Left forelimb (tissue), 1 donor: ENCODE measurements at places on chromosomes 13 and 19.

- no peak for DNase-seq
Observed at GRCh38 chr19:1357531-1358109, 26.1 kb upstream of the NDUFS7 start.

- DNase-seq = no peak
Observed at GRCh38 chr13:77184455-77184854, 142.4 kb downstream of the MYCBP2 start.

DNA sequence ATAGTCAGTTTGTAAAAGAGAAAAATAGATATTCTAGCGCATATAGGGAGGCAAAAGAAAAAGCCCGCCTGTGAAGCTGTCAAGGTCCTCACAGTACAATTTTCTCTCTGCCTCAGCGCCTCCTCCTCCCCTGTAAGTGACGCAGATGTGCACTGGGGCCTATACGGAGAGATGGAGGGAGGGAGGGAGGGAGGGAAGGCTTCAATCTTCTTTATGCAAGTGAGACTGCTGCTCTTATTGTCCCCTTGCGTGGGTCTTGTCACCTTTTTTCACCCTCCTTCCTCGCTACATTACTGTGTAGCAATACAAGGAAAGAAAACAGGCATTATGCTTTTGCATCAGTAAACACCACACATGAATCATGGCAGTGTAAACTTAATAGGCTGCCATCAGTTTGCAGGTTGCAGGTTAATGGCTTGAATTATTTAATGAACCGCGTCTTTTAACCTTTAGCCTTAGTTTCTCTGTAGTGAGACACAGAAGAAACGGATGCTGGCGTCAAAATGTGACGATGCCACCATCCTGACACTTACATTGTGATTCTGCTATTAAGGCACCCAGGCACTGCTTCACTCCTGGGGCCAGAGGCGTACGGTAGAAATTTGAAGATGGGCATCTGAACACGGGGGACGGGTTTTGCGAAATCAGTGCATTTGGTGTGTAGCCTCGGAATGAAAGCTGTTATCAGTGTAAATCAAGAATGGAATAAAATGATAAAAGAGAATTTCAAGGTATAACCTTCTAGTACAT lies at the start of gene KLHL1:
Gene KLHL1 (minus strand): TSS at position 97 of the 750 bp plus-strand sequence. CDS start 753 bp downstream, outside the sequence.
- DNase-seq = no peak

DNA sequence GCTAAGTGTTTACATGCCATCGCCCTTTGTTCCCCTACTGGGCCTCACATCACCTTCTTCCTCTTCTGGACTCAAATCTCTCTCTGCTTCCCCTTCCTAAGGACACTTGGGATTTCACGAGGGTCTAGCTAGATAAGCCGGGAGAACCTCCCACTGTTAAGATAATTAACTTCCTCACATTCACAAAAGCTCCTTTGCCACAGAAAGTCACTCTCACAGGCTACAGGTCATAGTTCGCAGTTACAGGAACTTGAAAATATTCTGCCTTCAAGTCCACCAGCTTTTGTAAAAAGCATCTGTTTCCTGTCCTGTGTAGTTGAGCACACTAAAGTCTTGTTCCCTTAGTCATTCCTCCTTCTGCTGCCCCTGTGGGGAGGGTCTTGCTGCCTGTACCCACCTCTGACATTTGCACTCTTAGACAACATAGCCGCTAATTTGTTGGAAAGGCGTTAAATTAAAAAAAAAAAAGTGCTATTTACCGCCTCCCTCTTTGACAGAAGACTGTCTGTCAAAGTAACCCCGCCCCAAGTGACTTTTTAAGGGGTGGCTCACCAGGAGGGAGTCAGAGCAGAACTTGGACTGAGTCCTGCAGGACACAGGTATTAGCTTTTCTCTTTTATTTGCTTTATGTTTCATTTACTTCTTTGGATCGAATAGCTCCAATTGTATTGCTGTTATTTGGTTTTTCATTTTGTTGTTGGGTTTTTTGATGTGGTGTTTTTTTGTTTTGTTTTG lies 26.8 kb upstream of the CEACAM21 start:
- no peak for DNase-seq

DNA sequence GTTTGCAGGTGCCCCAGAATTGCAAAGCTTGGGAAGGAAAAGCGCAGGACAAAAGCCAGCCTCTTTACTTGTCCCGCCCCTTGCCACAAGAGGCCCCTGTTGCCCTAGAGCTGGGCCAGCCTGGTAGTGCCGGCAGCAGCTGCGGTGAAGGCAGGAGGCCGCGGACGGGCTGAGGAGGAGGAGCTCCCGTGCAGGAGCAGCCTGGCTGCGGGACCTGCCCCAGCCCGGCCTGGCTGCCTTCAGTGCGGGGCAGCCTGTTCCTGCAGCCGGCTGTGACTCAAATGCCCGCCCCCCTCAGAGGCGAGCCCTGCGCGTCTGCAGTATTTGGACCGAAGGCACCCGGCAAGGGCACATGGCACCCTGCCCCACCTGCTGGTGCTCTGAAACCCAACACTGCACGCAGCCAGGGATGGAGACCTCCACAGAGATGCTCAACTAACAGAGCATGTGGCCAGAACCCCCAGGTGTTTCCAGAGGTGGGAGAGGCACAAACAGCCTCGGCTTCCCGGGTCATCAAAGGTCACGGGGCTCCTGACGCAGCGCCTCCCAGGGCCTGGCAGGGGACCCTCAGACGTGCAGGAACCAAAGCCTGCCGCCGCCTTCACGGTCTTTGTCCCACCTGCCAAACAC lies 29.7 kb downstream of the NAXD start:
- no peak for DNase-seq

DNA sequence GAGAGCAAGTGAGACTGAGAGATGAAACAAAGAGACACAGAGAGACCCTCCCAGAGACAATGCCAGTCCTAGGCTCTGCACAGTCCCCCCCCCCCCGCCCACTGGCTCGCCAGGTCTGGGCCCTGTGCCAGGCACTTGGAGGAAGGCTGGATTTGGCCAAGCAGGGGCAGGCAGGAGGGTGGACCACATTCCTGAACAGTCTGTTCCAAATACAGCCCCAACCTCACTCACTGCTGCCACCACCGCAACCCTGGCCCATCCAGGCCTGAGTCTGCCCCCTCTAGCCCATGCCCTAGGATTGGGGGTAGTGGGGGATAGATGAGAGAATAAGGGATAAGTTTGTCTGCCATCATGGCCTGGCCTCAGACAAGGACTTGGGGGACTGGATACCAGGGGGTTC lies 19.0 kb downstream of the CYP2F1 start:
- DNase-seq = no peak

DNA sequence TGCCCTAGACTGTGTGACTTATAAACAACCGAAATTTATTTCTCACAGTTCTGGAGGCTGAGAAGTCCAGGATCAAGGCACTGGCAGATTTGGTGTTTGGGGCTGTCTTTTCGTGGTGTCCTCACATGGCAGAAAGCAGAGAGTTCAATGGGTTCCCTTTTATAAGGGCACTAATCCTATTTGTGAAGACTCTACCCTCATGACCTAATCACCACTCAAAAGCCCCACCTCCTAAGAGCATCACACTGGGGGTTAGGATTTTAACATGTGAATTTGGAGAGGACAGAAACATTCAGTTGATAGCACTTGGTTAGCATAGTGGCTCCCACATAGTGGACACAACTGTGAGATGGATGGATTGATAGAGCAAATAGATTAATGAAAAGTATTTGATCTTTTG lies 21.5 kb upstream of the GPR18 start:
- DNase-seq = no peak

DNA sequence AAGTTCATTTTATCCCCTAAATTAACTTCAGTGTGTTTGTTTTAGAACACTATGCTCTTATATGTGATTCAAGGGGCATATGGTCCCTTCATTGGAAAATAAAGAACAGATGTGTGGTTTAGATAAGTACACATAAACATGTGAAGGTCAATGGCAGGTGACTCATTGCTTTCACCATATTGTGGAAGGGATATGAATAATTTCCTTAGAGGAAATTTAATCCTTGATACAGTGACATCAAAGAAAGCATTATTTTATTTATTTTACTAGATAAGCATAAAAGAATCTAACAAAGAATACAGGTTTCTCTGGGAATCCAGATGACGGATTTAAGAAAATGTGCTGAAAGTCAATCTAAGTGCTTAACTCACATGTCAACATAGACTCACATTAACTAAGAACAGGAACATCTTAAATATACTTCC lies 373.5 kb downstream of the KCTD12 start:
- no peak for DNase-seq

- no peak for DNase-seq
Observed at GRCh38 chr19:35430409-35431144, 17.5 kb upstream of the FFAR2 start.

- no peak for DNase-seq
Observed at GRCh38 chr13:50069261-50069660, 54.0 kb downstream of the KCNRG start.

GRCh38 chr13:31686670-31687425 lies 52.5 kb upstream of the RXFP2 start:
- DNase-seq = no peak

DNA sequence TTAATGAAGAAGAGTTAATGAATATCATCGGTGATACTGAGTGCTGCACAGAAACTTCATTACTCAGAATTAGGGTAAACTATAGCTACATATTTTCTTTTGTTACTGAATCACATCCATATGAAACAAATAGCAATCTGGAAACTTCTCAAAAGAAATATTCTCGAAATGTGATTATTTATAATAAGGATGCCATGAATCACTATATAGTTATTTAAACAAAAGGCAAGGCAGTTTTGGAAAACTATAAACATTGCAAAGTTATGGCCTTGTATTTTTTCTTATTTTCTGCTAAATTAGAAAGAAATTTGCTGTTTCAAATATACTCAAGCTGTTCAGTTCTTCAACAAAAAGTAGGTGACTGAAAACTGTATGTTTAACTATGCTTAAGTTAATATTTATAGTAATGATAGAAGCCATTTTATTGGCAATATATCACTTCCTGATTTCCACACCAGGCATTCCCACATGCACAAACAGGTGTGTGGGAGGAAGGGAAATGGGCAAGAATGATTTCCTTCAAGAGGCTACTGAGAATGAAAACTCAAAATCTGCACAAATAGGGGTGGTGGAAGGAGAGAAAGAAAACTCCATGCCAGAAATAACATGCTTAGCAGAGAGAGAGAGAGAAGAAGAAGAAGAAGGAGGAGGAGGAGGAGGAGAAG lies 74.5 kb upstream of the FRY start:
- no peak for DNase-seq

DNA sequence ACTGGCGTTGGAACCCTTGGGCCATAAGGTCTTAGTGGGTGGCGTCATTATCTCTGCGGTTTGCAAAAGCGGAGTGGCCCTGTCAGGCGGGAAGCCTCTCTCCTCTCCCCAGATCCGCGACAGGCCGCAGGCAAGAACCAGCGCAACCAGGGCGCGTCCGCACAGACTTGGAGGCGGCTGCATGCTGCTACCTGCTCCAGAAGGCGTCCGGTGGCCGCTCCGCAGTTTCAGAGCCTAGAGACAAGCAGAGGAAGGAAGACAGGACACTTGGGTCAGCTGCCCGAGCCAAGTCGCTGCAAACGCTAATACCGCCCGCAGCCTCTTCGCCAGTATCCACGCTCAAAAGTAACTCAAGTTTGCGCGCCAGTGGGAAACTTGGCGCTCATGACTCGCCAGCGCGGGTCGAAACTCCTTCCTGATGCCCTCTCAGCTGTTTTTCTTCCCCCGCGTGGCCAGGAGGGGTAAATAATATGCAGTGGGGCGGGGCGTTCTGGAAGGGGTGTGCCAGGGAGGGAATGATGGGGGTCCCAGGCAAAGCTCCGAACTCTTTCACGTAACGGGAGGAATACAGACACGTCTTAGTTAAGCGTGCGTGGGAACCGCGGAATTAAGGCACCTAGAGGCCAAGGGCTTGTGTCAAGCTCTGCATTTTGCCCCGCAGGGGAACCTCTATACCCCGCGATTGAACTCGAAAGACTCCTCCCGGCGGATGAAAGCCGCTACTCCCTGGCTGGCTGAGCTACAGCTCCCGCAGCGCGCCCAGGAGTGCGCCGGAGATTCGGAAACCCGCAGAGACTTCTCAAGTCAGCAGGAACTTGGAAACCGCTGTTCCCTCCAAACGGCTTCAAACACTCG lies at the start of gene EDNRB:
Gene EDNRB (minus strand): TSS at position 441 of the 855 bp plus-strand sequence. CDS start 258 bp downstream, at position 183.
- DNase-seq = peak; percentile 66

DNA sequence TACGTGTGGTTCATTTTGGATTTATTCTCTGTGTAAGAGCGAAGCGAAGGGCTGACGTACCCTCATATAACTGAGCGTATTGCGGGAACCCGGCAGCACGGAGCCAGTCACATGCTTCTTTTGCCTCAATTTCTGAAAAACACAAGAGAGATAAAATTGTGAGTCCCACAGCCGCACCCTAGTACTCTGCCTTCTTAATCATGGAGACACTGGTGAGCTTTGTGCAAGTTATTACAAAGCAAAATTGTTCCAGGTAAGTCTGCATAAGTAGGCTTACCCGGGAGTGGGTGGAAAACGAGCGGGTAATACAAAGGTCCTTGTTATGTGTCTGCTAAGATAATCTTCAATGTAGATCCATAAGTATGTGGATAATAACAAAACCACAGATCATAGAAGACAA lies 118.1 kb downstream of the STARD13 start:
- DNase-seq = no peak
